ENCODE measurements at places on chromosomes 3 and 15.
A peak's percentile ranks its signal among the peaks of the same experiment; 100 is the strongest.

DNA sequence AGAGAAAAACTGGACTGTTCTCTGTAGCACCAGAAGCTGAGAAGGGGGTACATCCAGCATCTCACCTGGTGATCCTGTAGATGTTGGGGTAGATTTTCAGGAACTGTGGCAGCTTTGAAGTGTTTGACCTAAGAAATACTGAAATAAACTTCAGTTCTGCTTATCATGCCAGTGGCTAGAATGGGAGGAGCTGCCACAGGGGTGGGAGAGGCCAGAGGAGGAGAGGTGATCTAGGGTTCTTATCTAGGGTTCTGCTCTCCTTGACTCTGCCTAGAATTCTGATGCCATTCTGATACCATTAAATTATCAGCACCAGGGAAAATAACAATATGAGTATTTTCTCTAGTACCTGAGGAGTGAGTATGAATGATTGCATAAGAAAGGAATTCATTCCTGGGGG, 10.2 kb upstream of the CPOX start:
- DNase-seq: no peak

- DNase-seq: no peak
Observed at GRCh38 chr15:39542385-39543065, 38.4 kb upstream of the THBS1 start.

DNA sequence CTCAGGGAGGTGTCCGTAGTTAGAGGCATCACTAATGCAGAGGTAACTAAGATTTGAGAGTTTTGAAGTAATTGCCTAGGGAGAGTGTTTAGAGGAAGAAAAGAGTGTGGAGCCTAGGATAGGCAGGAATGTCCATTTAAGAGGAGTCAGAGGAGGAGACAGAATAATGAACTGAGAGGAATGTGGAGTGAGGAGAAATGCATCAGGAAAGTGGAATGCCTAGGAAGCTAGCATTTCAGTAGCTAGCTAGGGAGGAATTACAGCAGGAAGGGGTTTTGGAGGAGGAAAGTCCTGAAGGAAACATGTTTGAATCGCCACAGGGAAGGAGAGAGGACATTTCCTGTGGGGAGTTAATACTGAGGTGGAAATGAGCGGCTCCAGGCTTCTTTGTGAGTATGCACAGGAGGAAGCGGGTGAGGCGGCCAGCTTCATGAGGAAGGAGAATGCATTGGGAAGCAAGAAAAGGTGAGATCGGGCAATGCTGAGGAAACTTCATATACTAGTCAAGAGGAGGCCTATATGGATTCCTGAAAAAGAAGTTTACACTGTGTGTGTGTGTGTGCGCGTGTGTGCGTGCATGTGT, 154.3 kb downstream of the TMEM108 start:
- DNase-seq: no peak

GRCh38 chr3:53794597-53794996, 51.6 kb downstream of the CHDH start:
- no peak for DNase-seq

- no peak for DNase-seq
Observed at GRCh38 chr3:167839460-167840134, 104.1 kb downstream of the SERPINI1 start.

- DNase-seq: no peak
Observed at GRCh38 chr3:81728766-81729544, 32.5 kb downstream of the GBE1 start.

GRCh38 chr3:142530296-142530695, 48.2 kb downstream of the ATR start:
- no peak for DNase-seq

DNA sequence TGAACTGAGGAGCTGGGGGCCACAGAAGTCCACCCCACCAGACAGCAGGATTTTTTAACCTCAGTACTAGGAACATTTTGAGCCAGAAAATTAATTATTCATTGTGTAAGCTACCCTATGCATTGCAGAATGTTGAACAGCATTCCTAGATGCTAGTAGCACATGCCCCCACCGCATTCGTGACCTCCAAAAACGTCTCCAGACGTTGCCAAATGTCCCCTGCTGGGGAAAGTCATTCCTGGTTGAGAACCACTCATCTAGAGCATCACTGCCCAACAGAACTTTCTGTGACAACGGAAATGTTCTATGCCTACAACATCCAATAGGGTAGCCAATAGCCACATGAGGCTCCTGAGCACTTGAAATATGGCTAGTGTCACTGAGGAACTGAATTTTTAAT, 333.5 kb downstream of the FOXP1 start:
- no peak for DNase-seq

- no peak for DNase-seq
Observed at GRCh38 chr3:44355362-44356033, 16.9 kb downstream of the TCAIM start.

- DNase-seq: no peak
Observed at GRCh38 chr3:168951884-168952283, 711.6 kb downstream of the MECOM start.

- DNase-seq: no peak
Observed at GRCh38 chr3:183208260-183208659, 44.8 kb upstream of the B3GNT5 start.

GRCh38 chr3:25665315-25666280, 891 bp upstream of the TOP2B start:
- peak; percentile 64 for DNase-seq
